ENCODE measurements at places on chromosomes 2 and 18. TPM values are rescaled to one million over a fixed set of nuclear protein-coding genes. Genes with fewer than 3 reads are reported as not detected.
A peak's percentile ranks its signal among the peaks of the same experiment; 100 is the strongest.

DNA sequence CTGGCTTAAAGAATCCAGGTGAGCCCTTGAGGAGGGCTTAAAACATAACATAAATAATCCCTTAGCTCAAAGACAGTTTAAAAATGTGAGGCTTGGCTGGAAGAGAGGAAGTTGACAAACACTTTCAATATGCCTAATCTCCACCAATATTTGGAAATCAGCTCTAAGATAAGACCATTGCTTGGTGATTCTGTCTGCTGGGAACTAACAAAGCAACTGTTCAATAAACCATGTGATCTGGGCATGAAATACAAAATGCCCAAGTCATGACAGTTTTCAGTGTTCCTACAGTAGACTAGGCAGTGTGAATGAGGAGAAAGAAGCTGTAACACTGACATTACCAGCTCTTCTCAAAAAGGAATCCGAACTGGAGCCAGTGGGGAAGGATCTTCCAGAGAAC is 10.7 kb downstream of the MFF start:
- no peak for DNase-seq

Gene TEX44
- not detected for total RNA-seq

DNA sequence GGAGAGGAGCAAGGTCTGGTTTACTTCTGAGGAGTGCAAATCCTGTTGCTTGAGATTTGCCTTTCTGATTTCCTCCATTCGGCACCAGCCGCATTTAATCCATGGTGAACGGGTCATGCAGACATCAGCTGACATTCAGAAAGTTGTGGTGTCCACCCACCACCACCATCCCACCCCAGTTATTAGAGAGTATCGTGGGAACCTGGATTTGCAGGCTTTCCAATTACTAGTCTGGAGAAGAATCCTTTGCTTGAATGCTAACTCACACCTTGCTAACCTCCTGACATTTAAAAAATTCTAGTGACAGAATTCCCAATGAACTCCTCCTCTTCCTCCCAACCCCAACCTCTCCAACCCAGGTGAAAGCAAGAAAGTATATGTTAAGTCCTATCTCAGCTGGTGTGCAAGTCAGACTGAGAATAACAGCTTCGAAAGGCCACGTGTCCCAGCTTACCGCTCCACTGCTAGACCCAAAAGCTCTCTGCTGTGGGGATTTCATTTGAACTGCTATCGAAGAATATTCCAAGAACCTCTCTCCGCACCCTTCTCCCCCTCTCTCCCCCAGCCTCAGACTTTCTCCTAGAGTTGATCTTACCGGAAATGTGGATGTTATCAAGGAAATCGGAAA is 17.7 kb downstream of the BCL11A start:
- DNase-seq: no peak

GRCh38 chr2:137005210-137005609 is 239.9 kb downstream of the THSD7B start:
- DNase-seq: no peak

Gene GALNT3
- 0.26 TPM for total RNA-seq

DNA sequence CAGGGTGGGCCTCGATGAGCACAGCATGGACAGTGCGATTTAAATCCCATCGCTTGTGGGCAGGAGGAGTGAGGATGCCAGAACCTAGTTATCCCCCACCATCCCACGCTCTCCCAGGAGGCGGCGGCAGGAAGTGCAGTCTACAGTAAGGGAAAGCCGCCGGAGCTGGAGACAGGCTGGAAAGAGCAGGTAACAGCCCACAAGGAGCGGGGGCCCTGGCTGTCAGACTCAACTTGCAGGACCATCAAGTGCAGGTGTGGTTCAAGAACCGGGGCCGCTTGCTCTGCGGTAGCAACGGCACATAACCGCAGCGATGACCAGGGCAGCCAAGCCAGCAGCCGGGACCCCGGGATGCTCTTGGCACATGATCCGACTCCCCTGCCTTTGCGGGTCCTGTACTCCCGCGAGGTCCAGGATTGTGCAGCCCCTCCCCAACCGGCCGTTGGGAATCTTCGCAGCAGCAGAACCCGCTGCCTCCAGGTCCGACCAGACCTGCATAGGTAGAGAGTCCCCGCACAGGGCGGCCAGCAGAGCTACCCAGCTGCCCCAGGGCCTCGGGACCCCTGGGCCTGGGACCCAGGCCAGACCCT is 82.1 kb downstream of the BIN1 start:
- peak; percentile 92 for DNase-seq

GRCh38 chr2:110948027-110948674 is 172.6 kb upstream of the BCL2L11 start:
- peak; percentile 81 for DNase-seq

DNA sequence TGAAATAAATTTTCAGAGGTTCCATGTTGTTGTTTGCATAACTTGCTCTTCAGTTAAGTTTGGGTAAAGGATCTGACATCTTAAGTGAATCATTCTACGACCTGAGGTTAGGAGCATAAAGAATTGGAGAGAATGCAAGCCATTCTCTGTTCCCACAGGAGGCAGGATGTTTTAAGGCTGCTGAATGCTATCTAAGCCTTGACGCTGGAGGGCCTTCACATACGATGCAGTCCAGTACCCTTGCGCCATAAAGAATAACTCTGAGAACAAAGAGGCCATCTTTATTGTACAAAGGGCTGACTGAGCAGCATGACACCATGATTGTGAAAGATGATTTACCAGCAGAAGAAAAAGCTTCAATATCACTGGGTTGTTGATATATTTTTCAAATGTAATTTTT is 198.4 kb downstream of the NYAP2 start:
- no peak for DNase-seq

- no peak for DNase-seq
Measured at GRCh38 chr18:3605486-3605952, 155.5 kb downstream of the TGIF1 start.
